Fibroblast of skin of right quadriceps (primary cell): ENCODE measurements at places on chromosomes 16 and 17.
A peak's percentile ranks its signal among the peaks of the same experiment; 100 is the strongest.

- no peak for DNase-seq
Observed at GRCh38 chr16:89175280-89176146, 4.0 kb downstream of the CDH15 start.

- DNase-seq, result no peak
Observed at GRCh38 chr17:38702916-38703741, 1.9 kb upstream of the MLLT6 start.

DNA sequence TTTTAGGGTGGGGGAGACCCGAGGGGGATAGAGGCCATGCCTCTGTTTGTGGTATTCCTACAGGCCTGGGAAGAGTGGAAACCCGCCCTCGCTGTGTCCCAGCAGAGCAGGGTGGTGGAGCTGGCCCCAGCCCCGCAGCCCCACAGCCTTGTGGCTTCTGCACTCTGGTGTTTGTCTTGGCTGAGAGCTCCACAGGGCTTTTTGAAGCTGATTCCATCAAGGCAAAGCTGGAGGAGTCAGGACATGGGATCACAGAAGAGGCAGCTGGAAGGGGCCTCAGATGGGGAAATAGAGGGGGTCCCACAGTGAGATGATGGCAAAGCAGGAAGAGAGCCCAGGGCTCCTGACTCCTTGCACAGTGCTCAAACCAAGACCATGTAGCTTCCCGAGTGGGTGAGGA lies 5.0 kb upstream of the WFIKKN2 start:
- no peak for DNase-seq

DNA sequence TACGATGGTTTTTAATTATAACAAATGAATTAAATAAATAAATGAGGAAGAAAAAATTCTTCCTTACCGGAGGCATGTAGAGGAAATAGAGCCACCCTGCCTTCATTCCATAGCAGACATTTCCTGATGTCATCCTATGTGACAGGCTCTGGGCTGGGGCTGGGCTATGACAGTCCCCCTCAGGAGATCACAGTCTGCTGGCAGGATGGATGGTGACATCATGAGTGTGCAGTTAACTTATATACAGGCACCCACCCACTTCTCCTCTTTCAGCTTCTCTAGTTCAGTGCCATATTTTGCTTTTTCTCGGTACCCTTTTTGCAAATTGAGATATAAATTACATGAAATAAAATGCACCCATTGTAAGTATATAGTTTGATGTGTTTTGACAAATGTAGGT lies 6.4 kb upstream of the CMTM3 start:
- no peak for DNase-seq

DNA sequence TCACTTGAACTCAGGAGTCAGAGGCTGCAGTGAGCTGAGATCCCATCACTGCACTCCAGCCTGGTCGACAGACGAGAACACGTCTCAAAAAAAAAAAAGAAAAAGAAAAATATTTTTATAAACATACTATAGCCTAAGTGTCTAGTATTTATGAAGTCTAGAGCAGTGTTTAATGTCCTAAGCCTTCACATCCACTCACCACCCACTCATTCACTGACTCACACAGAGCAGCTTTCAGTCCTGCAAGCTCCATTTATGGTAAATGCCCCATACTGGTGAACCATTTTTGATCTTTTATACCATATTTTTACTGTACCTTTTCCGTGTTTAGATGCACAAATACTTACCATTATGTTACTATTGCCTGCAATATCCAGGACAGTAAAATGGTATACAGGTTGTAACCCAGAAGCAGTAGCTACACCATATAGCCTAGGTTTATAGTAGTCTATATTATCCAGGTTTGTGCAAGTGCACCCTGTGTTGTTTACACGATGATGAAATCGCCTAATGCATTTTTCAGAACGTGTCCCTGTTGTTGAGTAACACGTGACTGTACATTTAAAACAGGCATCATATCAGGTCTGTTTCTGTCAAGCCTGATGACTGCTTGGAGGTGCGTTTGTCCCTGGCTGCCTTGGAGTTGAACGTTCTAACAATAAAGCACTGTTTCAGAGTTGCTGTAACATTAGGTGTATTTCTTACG lies 10.1 kb downstream of the NUDT7 start:
- DNase-seq, result peak; percentile 75

DNA sequence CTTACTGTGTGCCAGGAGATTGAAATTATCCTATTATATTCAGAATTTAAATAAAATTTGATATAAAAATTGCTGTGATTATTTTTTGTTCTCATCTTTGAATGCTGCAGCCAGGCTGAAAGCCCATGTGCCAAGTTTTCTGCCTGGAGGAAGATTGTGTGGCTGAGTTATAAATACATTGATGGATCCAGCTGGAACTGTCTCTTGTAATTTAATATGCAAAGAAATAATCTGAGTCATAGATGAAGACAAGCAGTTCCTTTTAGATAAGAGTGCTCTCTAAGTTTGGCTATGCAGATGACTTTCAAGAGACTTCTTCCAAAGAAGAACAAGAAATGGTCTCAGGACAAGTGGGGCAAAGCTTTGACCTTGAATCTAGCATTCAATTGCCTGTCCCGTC lies 871.0 kb downstream of the CDH11 start:
- peak; percentile 32 for DNase-seq

- peak; percentile 42 for DNase-seq
Observed at GRCh38 chr17:28949185-28950016, 1.9 kb downstream of the PHF12 start.

DNA sequence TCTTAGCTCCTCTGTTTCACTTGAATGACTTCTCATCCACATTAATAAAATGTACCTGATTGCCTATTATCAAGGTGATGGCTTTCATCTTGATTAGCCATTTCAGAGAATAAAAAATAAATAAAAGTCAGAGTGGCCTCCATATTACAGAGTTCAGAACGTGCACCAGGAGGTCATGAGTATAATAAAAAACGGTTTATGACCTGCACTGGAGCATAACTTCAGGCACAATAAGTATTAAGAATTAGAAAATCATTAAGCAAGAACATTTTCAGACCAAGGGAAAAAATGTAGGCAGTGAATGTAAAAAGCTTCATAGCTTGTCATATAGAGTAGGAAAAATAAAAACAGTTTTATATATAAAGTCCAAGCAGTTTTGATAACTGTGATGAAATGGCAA lies 11.4 kb downstream of the METTL9 start:
- no peak for DNase-seq

GRCh38 chr17:40371261-40371929 lies 6.9 kb upstream of the GJD3 start:
- DNase-seq, result no peak

DNA sequence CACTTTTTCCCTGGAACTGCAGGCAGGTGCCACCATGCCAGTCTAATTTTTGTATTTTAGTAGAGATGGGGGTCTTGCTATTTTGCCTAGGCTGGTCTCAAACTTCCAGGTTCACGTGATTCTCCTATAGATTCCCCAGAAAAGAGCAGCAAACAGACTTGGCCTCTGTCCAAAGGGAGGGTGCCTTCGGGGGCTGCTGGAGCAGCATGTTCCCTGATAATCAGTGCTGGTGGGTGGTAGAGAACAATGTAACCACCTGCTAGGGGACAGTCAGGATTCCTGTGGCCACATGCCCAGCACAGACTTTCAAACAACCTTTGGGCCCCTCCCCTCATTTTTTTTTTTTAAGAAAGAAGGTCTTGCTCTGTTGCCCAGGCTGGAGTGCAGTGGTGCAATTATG lies 14.2 kb upstream of the CCNF start:
- DNase-seq, result no peak

GRCh38 chr16:85567101-85567866 lies 45.8 kb upstream of the GSE1 start:
- DNase-seq, result no peak

GRCh38 chr17:45223539-45224528 lies 2.1 kb downstream of the FMNL1 start:
- no peak for DNase-seq

- no peak for DNase-seq
Observed at GRCh38 chr17:6388416-6388815, 46.5 kb downstream of the AIPL1 start.

DNA sequence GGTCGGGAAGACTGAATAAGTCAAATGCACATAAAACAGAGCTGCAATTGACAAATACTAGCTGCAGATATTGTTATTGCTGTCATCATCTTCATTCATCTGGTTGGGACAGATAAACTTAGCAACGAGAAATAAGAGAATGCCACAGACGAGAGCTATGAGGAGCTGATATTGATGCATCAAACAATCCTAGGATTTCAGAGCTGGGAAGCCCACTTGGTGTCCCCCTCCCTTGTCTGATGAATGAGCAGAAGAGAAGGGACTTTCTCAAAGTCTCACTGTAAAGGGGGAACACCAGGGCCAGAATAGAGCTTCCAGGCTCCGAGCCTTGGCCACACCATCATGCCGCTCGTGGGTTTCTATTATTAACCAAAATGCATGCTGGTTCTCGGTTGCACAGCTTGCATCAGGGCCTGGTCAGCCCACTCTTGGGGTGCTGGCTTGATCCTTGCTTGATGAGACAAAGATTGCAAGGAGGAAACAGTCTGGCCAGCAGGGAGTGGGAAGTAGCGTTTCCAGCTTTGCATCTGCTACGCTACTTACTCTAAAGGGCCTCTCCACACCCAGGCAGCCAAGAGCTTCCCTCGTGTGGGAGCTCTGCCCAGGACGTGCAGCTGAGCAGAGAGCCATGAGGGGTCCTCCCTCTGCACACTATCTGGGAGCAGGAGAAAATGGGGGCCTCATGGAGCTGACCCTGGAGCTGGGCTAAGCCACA lies 28.4 kb upstream of the EMP2 start:
- no peak for DNase-seq

- DNase-seq, result no peak
Observed at GRCh38 chr17:1511756-1512321, 4.6 kb downstream of the INPP5K start.
